Osteoblast (primary cell): ENCODE measurements at places on chromosomes 11 and 22. TPM values are rescaled to one million over a fixed set of nuclear protein-coding genes. Genes with fewer than 3 reads are reported as not detected.

DNA sequence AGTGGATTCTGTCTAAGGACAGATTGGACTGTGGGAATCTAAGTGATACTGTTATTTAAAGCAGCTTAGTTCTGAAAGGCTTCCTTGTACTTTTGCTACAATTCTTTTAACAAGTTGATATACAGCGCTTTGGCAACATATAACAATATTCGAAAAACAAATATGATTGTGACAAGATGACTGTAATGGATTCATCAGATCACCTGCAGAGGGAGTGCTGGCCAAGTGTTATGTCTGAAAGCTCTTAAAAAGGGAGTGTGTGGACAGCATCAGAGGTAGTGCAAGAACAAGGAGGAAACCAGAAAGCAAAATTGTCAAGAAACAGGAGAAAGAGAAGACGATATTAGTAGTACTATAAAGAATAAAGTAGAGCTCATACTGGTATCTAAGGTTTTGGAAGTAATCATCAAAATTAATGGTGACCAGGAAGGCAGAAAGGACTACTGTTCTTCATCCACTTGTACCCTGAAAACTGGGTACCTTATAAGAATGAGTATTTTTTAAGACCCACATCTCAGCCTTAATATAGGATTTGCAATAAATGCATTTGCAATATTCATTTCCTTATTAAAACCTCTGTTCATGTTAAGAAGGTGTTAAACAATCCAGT lies 1112.0 kb upstream of the CCDC90B start:
- H3K4me1 ChIP-seq, result no peaks in the 10 kb centered on the region
- H3K36me3 ChIP-seq, result no peaks in the 10 kb centered on the region
- H3K27ac ChIP-seq, result no peak overlapping the region
- no peaks in the 10 kb centered on the region for H3K27me3 ChIP-seq

- no peak overlapping the region for H3K27ac ChIP-seq
- H3K4me3 ChIP-seq, result no peak overlapping the region
These were observed 107.7 kb downstream of the SNX19 start for GRCh38 chr11:130808541-130808940.

DNA sequence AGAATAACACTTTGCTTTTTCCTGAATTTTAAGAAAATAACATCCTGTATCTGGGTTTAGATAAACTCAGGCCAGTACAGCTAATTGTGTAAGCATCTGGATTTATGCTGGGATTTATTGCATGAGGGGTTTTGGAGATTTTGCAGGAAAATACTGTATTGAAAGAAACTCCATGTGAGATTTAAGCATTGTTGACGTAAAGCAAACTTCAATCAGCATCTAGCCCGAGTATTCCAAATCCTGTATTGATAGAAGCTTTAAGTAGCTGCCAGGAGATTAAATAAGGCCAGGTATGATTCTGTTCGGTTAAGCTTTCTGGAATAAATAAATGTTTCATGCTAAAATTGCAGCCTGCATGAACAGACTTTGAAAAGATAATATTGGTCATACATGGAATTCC lies 36.3 kb upstream of the LYVE1 start:
- no peaks in the 10 kb centered on the region for H3K36me3 ChIP-seq
- H3K4me1 ChIP-seq, result peaks cover 38% of the 10 kb centered on the region

DNA sequence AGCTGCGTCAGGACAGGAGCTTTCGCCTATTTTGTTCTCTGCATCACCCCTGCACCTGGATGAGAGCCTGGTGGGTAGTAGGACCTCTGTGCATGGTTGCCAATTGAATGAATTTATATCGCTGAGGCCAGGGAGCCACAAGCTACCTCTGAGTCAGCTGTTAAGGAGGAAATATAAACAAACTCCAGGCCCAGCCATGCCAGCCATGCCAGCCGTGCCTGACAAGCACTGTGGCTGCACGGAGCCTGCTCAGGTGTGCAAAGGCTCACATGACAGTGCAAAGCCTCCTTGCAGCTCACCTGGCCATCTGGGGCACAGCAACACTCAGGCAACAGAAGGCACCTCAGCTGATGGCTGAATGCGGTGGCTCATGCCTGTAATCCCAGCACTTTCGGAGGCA lies 33.7 kb upstream of the LINC01488 start:
- no peaks in the 10 kb centered on the region for H3K27me3 ChIP-seq
- H3K4me3 ChIP-seq, result no peak overlapping the region
- H3K36me3 ChIP-seq, result no peaks in the 10 kb centered on the region
- H3K4me1 ChIP-seq, result peaks cover 37% of the 10 kb centered on the region
- DNase-seq, result peak; percentile 86
- H3K27ac ChIP-seq, result peak overlapping the region; percentile 7

GRCh38 chr11:95068549-95068948 lies 1.8 kb downstream of the SRSF8 start:
- peak; percentile 84 for DNase-seq
- peaks cover 14% of the 10 kb centered on the region for H3K4me1 ChIP-seq
- peak overlapping the region; percentile 76 for H3K27ac ChIP-seq
- no peaks in the 10 kb centered on the region for H3K27me3 ChIP-seq
- peak overlapping the region; percentile 88 for H3K4me3 ChIP-seq
- no peaks in the 10 kb centered on the region for H3K36me3 ChIP-seq

- DNase-seq, result no peak
- peaks cover 33% of the 10 kb centered on the region for H3K27me3 ChIP-seq
- H3K4me3 ChIP-seq, result no peak overlapping the region
- no peak overlapping the region for H3K27ac ChIP-seq
- H3K4me1 ChIP-seq, result no peaks in the 10 kb centered on the region
These were observed 6.5 kb upstream of the PVALB start for GRCh38 chr22:36823186-36823839.

DNA sequence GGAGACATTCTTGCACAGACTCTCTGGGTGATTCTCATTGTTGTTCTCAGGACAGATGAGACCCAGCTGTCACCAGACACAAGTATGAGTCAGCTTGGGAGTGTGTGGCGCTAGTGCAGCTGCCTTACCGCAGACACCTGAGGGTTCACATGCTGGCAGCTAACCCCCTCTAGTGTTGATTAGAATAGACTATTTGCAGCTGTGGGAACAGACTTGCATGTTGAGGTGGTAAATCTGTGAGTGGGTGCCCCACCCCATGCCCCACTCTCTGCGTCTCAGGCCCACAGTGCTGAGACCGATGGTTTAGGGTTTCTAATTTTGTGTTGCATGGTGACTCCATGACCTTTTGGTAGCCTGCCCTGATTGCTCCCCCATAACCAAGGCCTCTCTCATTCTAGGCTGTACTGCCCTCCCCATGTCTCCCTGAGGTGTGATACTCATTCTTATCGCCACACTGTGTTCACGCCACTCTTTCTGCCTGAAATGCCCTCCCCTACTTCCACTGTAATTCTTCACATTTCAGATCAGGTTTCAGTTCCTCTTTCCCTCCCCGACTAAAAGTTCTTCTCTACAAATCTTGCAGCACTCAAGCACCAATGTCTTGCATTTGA lies 73.7 kb upstream of the KIRREL3 start:
- peaks cover 16% of the 10 kb centered on the region for H3K27me3 ChIP-seq
- peak; percentile 55 for DNase-seq
- no peak overlapping the region for H3K27ac ChIP-seq
- H3K36me3 ChIP-seq, result no peaks in the 10 kb centered on the region
- H3K4me3 ChIP-seq, result no peak overlapping the region

DNA sequence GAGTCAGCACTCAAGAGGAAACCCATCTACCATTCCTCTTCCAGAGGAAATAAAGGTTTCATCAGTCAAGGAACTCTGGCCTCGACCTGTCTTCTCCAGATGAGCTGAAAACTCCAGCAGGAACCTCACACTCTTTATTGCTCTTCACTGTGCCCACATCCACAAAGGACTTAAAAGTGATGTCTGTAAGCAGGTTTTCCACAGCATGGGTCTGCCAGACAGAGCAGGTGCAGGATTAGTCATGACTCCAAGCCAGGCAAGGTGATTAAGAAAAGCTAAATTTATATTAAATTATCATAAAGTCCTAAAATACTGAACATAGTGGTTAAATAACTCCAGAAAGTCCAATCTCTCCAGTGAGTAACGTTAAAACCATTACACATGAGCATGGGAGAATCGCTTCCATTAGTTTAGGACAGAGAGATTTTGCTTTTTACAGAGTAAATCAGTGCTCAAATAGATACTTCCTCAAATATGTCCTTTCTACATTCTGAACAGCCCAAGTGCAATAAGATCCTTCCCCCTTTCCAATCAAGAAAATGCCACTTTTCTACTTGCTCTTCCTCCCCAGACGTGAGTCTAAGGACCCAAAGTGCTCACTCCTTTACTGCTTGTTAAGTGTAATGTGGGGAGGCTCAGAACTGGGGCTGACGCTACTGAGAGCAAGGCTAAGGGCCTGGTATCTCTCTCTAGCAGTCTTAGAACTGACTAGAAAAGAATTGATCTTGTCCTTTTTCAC lies 10.7 kb upstream of the CKAP5 start:
- no peaks in the 10 kb centered on the region for H3K4me1 ChIP-seq
- no peaks in the 10 kb centered on the region for H3K36me3 ChIP-seq
- no peaks in the 10 kb centered on the region for H3K27me3 ChIP-seq
- no peak overlapping the region for H3K27ac ChIP-seq
- DNase-seq, result no peak
- H3K4me3 ChIP-seq, result no peak overlapping the region

DNA sequence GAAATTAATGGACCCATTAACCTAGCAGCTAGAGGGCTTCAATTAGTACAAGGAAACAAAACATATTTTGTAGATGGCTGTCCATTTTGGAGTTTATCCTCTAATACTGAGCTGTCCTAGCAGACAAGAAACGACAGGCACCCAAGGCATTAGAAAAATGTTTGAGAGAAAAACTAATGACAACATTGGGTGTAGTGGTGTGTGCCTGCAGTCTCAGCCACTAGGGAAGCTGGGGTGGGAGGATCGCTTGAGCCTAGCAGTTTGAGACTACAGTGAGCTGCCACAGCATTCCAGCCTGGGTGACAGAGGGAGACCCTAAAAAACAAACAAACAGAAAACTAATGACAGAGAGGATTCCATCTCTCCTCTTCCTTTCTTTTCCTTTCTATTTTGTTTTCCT lies 1.5 kb downstream of the A4GALT start:
- peaks cover 30% of the 10 kb centered on the region for H3K4me1 ChIP-seq
- peak overlapping the region; percentile 77 for H3K4me3 ChIP-seq
- no peaks in the 10 kb centered on the region for H3K36me3 ChIP-seq
- DNase-seq, result peak; percentile 75
- H3K27me3 ChIP-seq, result peaks cover 3% of the 10 kb centered on the region

MN1 gene
- total RNA-seq, result 4.7 and 6.2 TPM in 2 replicates

SLC25A18 gene
- not detected in 2 replicates for total RNA-seq

RBMXL2 gene
- not detected in 2 replicates for total RNA-seq

ATP5MG gene
- 25.3 and 31.1 TPM in 2 replicates for total RNA-seq
